ENCODE measurements at places on chromosomes 5 and 9.

GRCh38 chr5:107878661-107879060 is 207.9 kb upstream of the EFNA5 start:
- no peak for DNase-seq

GRCh38 chr5:82560969-82561368 is 282.8 kb upstream of the RPS23 start:
- no peak for DNase-seq

DNA sequence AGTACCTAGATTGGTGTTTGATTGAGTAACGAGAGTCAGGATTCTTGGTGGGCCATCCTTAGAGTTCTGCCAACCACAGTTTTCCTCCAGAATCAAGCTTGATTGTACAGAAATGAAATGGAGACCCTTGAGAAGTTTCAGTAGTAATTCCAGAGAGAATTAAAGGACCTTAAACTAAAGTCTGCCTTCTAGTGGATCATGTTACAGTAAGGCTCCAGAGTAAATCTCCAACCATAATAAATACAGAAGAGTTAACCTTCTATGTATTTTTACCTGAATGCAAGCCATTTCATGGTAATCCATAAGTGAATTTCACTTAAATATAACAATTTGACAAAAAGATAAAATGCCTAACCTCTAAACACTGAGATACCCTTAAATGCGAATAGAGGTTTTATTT is 53.0 kb upstream of the CNTLN start:
- DNase-seq, result no peak

- DNase-seq, result peak; percentile 67
Measured at GRCh38 chr5:17794815-17795214, 160.6 kb downstream of the TAF11L14 start.

- DNase-seq, result no peak
Measured at GRCh38 chr5:98204798-98205197, 568.7 kb upstream of the RGMB start.

- DNase-seq, result no peak
Measured at GRCh38 chr9:107633406-107633805, 143.8 kb upstream of the KLF4 start.

- no peak for DNase-seq
Measured at GRCh38 chr5:14357851-14358250, 214.7 kb downstream of the TRIO start.

- DNase-seq, result no peak
Measured at GRCh38 chr9:34206561-34206960, 27.7 kb downstream of the UBAP1 start.

DNA sequence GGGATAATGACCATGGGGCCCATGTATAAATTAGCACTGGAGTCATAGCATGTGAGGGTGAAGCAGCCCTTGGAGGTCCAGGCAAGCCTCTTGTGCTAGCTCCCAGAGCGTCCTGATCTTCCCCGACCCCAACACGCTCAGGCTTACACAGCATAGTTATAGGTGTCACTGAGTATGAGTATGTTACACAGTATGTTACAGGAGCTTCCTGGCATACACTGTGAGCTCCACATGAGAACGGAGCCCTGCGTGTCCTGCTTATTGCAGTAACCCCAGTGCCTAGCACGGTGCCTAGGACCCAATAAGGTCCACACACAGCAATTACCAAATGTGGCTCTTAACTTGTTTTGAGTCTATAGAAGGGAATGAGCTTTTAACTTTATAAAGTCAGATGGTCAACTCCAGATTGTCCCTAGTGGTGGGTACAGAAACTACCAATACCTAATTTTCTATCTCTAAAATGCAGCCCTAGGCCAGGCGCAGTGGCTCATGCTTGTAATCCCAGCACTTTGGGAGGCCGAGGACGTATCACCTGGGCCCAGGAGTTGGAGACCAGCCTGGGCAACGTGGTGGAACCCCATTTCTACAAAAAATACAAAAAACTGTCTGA is 64.1 kb downstream of the PLAC8L1 start:
- DNase-seq, result peak; percentile 76

GRCh38 chr9:23659346-23660006 is 166.6 kb downstream of the ELAVL2 start:
- no peak for DNase-seq

- peak; percentile 82 for DNase-seq
Measured at GRCh38 chr9:130213911-130214761, 41.9 kb downstream of the NCS1 start.

DNA sequence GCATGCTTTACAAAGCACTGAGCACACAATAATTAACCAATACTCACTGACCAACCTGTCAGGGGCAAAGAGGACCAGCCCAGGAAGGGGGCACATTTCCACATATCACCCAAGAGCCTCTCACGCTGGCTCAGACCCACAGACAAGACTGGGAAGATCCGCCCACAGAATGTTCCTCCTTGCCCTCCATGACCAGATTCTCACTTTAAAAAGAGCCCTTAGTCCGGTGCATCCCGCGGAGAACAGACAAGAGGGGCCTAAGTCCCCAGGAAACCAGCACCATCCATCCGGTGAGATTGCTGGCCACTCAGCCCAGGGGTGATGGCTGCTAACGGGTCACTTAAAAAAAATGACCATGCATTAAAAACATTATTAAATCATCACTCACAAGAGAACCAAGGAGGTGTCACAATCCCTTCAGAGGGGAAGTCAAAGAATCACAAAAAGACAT is 32.9 kb downstream of the SEMA4D start:
- no peak for DNase-seq

DNA sequence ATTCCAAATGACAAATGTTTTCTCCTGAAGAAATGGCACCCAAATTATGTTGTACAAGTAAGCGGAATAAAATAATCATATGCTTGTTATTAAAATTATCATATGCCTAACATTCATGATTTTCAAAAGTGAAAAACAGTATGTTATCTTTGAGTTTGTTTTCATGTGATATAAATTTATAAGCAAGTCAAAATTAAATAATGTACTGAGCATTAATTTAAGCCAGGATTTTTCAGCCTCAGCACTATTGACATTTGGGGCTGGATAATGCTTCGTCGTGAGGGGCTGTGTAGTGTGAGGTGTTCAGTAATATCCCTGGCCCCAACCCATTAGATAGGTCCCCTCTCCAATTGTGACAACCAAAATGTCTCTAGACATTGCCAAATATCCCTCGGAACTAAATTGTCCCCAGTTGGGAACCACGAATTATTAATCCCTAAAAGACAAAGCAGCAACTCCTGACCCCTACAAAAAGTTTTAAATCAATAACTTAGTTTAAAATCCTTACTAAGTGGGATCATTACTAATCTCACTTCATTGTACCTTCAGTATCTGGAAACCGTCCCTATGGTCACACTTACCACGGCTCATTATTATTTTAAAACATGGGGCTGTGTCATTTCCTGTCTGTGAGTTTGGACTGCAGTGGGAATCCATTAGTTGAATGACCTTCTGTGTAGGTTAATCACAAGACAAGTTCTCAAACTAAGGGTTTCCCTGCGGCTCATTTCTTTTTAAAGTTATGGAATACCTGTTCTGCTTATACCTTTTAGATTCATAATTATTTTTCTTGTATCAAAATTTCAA is 1.3 kb upstream of the NNT start:
- peak; percentile 66 for DNase-seq

DNA sequence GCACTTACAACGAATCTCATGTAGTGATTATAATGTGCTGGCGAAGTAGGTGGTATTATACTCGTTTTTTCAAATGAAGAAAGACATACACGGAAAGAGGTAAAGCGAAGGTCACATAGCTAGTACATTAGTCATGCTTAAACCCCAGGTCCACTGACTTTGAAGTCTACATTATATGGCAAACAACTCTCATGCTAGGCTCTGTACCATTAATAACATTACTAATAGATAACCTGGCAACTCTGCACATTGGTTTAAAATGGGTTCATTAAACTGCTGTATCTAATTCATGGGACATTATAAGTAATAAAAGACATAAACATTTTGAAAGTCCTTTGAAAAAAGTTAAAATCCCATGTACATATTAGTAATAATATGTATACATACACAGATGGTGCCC is 21.2 kb downstream of the FYB1 start:
- DNase-seq, result no peak

DNA sequence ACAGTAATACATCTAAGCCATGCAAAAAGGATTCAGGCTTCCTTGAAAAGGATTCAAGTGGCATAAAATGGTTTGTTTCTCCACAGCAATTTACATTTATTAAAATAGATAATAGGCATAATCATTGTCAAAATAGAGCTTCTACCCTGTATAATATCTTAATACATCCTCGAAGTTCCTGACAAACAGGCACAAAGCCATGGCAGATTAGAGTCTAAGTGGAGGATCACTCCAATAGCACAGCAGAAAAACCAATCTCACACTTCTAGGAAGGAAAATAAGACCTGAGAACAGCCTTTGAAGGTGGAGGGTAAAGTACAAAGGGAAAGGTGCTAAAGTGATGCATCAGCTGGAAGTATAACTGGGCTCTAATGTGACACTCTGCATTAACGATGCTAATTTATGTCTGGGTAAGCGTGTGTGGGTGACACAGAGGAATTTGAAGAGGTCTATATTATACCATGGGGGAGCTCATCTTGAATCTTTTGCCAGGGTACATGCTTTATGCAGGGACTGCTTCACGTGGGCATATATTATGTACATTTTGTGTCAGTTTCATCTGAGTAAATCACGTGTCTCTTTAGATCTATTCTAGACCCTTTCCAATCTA is 28.8 kb downstream of the PPP2R2B start:
- DNase-seq, result no peak

- DNase-seq, result no peak
Measured at GRCh38 chr5:5739490-5739945, 317.0 kb downstream of the ICE1 start.

DNA sequence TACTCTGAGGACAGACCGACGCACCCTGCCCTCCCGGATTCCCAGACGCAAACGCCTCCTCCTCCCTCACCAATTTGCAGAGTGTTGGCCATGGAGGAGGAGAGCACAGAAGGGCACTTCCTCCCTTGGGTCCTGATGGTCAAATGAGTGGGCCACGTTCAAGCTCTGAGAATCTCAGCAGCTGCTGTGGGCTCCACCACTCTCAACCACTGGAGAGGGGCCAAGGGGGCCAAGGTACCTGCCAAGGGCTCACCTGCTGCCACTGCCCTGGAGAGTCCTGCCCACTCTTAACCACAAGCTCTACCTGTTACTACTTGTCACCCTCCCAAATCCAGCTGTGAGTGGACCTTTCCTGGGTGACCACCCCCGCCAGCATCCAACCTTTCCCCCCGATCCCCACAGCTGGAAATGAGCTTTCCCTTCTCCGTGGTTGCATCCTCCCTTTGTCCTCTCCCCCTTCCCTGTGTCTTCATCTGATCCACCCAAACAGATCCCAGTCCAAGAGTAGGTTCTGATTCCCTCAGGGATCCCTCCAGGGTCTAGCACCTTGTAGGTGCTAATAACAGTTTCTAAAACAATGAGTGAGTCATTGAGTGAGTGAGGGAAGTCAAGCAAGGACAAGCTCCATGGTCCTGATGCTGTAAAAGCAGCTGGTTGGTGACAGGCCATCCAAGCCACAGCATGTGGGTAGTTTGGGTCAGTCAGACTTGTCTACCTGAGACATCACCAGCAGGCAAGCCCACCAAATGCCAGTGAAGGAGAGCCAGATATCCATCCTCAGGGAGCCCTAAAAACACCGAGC is 69.7 kb downstream of the FAM114A2 start:
- no peak for DNase-seq

- no peak for DNase-seq
Measured at GRCh38 chr5:145667742-145668141, 167.4 kb downstream of the PRELID2 start.

DNA sequence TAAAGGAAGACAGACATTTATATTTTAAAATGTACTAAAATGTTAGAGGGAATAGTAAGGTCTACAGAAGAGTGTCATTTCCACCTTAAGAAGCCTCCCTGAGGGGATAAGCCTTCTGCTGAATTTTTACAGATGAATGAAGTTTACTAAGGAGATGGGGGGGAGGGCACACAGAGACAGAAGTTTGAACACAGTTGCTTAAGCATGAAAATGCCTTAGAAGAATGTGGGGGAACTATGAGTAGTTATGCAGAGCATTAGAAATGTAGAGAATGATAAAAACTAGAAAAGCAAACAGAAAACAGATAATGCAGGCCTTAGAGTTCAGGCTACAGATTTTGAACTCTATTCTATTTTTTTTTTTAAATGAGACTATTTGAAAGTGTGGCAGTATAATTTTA is 232.2 kb upstream of the VLDLR start:
- no peak for DNase-seq

DNA sequence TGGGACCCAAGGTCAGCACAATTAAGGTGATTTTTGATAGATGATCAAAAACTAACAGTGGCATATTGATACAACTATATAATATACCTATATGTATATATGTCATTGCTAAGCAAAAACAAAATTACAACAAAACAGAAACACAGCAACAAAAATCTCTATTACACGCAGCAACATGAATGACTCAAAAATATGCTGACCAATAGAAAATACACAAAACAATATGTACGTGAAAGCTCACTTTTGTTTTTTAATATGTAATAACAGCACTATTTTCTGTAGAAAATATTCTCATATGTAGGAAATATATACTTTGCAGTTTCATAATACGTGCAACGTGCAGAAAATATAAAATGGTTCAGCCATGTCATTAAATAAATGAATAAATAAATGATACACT is 1985.7 kb upstream of the CDH9 start:
- DNase-seq, result no peak

GRCh38 chr9:93574091-93574899 is 2.1 kb upstream of the PHF2 start:
- DNase-seq, result no peak

- DNase-seq, result no peak
Measured at GRCh38 chr9:136249877-136250559, 4.4 kb upstream of the QSOX2 start.

DNA sequence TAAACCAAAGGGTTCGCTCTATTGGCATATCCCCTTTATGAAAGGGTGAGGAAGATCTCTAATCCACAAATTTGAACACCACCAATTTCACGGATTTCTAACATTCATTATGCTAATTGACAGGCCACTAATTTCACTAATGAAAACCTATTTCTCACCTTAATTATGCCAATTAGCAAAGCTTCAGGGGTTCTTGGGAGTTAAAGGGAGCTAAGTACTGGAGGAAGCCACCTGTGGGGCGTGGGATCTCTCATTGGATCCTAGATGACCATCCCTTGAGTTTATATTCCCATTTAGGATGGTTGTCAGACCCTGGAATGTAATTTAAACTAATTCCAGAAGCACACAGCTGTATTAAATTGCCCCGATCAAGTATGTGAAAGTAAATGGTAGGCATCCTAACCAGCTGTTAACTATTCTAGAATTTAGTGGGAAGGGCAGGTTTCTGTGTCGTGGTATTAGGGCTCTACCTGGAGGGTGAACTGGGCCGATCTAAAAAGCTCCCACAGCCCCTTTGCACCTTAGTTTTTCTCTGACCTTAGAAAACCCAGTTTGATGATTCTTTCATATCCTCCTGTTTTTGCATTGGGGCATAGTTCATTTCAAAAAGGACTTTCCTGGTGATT is 77.1 kb downstream of the C9orf152 start:
- DNase-seq, result no peak

GRCh38 chr5:8386719-8387288 is 517.9 kb downstream of the MTRR start:
- no peak for DNase-seq

GRCh38 chr5:10420468-10420867 is 21.2 kb upstream of the ROPN1L start:
- DNase-seq, result peak; percentile 34

- DNase-seq, result no peak
Measured at GRCh38 chr5:171595401-171595800, 176.0 kb downstream of the FGF18 start.

- DNase-seq, result no peak
Measured at GRCh38 chr5:140965905-140966292, 377 bp upstream of the PCDHAC2 start.
